ENCODE measurements at places on chromosomes 11 and 22.

DNA sequence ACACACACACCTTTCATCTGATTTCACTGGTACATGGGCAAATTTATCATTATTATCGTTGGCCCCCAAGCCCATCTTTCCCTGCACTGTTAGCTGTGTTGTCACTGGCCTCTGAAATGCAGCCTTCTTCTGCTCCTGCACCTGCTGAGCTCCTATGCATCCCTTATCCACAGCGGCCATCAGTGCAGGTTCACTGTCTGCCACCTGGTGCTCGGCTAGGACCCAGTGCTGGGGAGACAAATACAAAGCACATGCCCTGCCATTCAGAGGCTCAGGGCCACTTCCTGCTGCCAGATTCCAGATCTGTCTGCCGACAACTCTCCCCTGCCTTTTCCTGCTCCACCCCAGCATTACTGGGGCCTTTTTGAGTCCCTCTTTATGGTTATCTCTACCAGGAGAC is 1205.4 kb downstream of the TBC1D22A start:
- DNase-seq = no peak

- DNase-seq = no peak
Observed at GRCh38 chr11:33160136-33160535, 1.1 kb downstream of the CSTF3 start.

DNA sequence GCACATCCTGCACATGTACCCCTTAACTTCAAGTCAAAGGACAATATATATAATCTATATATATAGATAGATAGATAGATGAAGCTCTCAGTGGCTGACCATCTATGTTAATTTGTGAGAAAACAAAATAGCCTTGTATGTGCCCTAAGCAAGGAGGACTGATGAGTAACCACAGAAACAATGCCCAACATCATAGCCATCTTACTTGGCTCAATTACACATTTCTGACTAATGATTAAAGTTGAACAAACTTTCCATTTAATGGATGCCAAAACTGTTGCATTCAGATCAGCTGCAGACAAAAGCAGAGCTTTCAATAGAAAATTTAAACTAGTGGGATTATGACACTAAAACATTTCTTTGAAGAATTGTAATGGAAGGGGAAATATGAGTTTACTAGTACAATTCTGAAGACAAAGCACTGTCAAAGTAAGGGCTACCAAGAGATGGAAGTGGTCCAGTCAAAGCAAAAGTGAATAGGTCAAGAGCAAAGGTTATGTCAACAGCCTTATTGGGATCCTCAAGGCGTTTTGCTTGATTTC is 1188.2 kb upstream of the RAG2 start:
- DNase-seq = no peak

- DNase-seq = no peak
Observed at GRCh38 chr11:116859175-116859574, 21.8 kb upstream of the APOA1 start.

- DNase-seq = peak; percentile 78
Observed at GRCh38 chr11:47216121-47216798, 1.5 kb downstream of the DDB2 start.

GRCh38 chr22:26450453-26451185 is 21.6 kb downstream of the ASPHD2 start:
- peak; percentile 10 for DNase-seq

GRCh38 chr11:285021-285893 is 3.7 kb upstream of the PGGHG start:
- DNase-seq = no peak

GRCh38 chr11:86940122-86940777 is 14.9 kb downstream of the FZD4 start:
- DNase-seq = peak; percentile 66

- no peak for DNase-seq
Observed at GRCh38 chr11:130121445-130121978, 38.1 kb upstream of the ST14 start.

DNA sequence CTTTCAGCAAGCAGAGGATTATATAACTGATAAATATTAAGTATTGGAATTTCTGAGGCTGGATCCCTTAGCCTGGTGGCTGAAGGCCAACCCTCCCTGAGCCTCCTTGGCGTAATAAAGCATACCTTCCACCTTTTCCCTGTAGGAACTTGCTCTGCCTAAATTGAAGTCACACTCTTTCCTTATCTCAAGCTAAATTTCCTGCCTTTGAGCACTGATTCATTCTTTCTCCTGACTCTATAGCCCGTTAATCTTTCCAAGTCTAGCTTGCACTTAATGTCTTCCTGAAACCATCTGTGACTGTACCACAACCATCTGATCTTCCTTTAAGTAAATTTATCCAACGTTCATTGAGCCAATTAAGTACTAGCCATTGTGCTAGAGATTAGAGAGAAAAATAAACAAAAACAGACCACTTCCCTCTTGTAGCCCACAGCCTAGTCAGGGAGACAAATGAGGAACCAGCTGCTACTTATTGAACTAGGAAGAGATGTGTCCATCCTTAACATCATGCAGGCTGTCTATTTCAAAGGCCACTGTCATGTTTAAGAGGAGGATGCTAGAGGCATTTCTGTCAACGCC is 62.9 kb downstream of the GRK3 start:
- no peak for DNase-seq

- no peak for DNase-seq
Observed at GRCh38 chr11:76193219-76193618, 13.1 kb downstream of the WNT11 start.

GRCh38 chr11:20397281-20397680 is 9.8 kb downstream of the PRMT3 start:
- DNase-seq = no peak

GRCh38 chr11:1877211-1878136 is 14.2 kb downstream of the PRR33 start:
- DNase-seq = peak; percentile 53

All from tibial artery (tissue), 4 donors.